Right atrium auricular region (tissue), 2 donors: ENCODE measurements at places on chromosomes 2 and 18. TPM values are rescaled to one million over a fixed set of nuclear protein-coding genes. Genes with fewer than 3 reads are reported as not detected.

GRCh38 chr2:31401580-31401979, 13.0 kb downstream of the XDH start:
- H3K27ac ChIP-seq: no peak overlapping the region
- no peak overlapping the region for H3K4me3 ChIP-seq
- no peak for DNase-seq
- no peaks in the 10 kb centered on the region for H3K4me1 ChIP-seq
- no peaks in the 10 kb centered on the region for H3K36me3 ChIP-seq
- no peaks in the 10 kb centered on the region for H3K27me3 ChIP-seq

- no peaks in the 10 kb centered on the region for H3K36me3 ChIP-seq
- no peak overlapping the region for H3K27ac ChIP-seq
- no peaks in the 10 kb centered on the region for H3K27me3 ChIP-seq
- no peak overlapping the region for H3K4me3 ChIP-seq
Measured at GRCh38 chr18:47917923-47918610, 12.4 kb downstream of the SMAD2 start.

DNA sequence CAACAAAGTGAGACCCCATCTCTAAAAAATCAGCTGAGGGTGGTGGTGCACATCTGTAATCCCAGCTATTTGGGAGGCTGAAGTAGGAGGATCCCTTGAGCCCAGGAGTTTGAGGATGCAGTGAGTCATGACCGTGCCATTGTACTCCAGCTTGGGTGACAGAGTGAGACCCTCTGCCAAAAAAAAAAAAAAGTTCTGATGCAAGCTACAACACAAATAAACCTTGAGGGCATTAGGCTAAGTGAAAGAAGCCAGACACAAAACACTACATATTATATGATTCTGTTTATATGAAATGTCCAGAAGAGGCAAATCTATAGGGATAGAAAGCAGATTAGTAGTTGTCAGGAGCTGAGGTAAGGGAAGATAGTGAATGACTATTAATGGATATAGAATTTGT, 13.0 kb downstream of the YWHAQ start:
- H3K27ac ChIP-seq: no peak overlapping the region
- no peaks in the 10 kb centered on the region for H3K36me3 ChIP-seq
- no peak overlapping the region for H3K4me3 ChIP-seq

DNA sequence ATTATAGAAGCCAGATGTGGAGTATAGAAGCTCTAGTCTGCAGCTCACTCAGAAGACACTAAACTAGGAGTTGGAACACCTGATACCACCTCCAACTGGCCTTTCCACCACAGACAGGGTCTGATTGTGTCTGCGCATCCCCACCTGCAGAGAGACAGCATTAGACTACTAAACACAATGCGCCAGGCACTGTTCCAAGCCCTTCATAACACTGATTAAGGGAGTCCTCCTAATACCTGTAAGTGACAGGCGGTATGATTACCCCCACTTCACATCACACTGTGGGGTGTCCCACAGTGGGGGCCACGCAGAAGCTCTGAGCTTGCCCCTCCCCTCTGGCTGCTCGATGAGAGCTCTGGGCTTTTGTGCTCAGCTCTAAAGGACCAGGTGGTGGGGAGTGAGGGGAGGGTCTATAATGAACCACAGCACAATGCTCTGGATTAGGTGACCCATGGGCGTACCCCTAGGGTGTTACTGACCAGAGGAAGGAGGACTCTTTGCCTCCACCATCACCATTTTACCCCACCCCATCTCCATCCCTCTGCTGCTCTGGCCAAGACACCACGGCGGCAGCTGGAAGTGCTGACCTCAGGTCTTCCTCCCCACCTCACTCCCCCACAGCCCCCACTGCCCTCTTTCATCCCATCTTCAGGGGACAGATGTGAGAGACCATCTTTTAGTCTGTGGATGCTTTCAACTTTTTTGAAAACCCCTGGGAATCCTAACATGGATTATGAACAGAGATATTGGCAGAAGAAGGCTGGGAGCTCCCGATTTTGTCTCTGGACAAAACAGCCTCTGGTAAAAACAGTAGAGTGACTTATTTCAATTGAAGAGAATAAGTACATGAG, 145.1 kb downstream of the GFPT1 start:
- DNase-seq: no peak
- H3K27me3 ChIP-seq: no peaks in the 10 kb centered on the region
- H3K4me1 ChIP-seq: peaks cover 10% of the 10 kb centered on the region
- no peak overlapping the region for H3K27ac ChIP-seq

DNA sequence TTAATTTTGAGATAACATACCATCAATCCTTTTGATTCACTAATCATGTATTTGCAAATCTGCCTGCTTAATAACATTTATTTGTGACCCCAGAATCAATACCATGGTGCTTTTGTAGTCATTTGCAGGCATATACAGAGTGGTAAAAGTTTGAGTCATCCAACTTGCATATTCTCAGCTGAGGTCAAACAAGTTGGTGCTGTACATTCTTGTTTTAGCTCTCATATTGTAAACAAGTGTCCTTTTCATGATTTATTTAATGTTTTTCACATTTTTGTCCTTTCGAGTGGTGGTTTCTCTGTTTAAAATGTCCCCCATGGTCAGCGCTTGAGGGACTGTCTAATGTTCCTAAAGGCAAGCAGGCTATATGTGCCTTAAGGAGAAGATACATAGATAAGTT, 17.5 kb downstream of the RAB27B start:
- H3K27me3 ChIP-seq: no peaks in the 10 kb centered on the region
- no peak overlapping the region for H3K27ac ChIP-seq
- H3K4me3 ChIP-seq: no peak overlapping the region

GRCh38 chr2:173654161-173654895, 299.7 kb downstream of the CDCA7 start:
- DNase-seq: no peak
- no peaks in the 10 kb centered on the region for H3K36me3 ChIP-seq
- H3K27ac ChIP-seq: no peak overlapping the region
- H3K4me1 ChIP-seq: no peaks in the 10 kb centered on the region
- no peak overlapping the region for H3K4me3 ChIP-seq
- no peaks in the 10 kb centered on the region for H3K27me3 ChIP-seq

The MRPS5 gene
- 39.0 TPM for total RNA-seq

The TTL gene
- total RNA-seq: 24.9 TPM

The MAT2A gene
- total RNA-seq: 101 TPM

The REG3G gene
- not detected for total RNA-seq
